ENCODE measurements at places on chromosomes 5 and 9. TPM values are rescaled to one million over a fixed set of nuclear protein-coding genes. Genes with fewer than 3 reads are reported as not detected.

GRCh38 chr5:87151547-87151946 is 116.1 kb upstream of the RASA1 start:
- DNase-seq, result no peak

- DNase-seq, result no peak
Measured at GRCh38 chr9:131116281-131117120, 8.9 kb upstream of the NUP214 start.

DNA sequence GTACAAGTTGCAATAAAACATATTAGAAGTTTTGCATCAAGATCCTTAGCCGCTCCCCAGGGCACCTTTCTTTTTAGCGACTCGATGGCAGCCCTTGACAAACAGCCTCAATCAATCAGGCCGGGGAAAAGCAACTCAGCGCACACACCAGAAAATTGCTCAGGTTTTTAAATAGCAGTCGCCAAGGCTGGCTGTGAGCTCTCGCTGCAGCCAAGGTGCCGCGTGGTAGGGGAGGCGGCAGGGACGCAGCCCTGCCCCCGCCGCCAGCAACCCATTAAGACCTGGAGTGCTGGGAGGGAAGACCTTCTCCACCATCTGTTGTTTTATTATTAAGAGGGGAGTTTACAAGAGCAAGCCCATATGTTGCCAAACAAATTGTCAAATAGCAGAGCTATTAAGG is 22.6 kb downstream of the ASS1 start:
- DNase-seq, result peak; percentile 35

- peak; percentile 67 for DNase-seq
Measured at GRCh38 chr5:175797521-175798038, 73.8 kb upstream of the CPLX2 start.

DNA sequence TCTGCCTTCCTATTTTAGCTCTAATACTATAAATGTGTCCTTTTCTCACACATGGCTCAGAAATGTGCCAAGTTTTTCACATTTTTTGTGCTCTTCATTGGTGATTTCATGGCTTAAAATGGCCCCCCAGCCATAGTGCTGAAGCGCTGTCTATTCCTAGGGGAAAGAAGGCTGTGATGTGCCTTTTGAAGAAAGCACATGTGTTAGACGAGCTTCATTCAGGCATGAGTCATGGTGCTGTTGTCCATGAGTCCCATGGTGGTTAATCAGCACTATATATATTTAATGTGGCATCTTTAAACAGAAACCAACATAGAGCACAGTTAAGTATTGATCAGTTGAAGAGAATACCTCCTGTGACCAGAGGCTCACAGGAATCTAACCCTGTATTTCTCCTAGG is 55.8 kb downstream of the PDE8B start:
- DNase-seq, result no peak

DNA sequence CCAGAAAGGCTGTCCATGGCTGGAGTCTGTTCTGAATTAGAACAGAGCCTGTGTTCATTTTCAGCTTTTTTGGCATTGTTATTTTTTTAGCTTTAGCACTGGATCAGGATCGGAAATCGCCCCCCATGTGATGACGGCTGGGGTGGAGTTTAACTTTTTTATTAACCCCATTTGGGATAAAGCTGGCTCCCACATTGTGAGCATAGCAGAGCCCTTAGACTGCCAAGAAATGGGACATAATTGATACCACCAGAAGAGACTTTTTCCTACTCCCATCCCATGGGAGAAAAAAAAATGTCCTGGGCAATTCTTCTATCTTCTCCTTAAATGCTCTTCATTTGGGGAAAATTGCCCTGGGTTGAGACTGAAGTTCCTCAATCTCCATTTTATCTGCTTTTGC is 52.4 kb downstream of the SLIT3 start:
- DNase-seq, result no peak

DNA sequence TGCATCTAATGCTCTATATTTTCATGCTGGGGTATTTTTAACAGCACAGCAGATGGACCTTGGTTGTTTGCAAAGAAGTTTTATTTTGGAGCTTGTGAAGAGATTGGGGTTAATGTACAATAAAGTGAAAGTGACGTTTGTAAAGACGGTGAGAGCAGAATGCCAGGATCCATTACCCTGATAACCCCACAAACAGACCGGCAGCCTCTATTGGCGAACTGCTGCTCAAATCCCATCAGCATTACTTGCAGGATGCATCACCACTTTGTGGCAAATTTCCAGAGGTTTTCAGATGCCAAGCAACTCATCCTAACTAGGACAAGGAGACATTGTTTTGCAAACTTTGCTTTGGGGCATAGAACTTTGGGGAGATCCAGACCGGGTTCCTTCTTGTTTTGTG is 383.3 kb upstream of the ZNF462 start:
- DNase-seq, result no peak

DNA sequence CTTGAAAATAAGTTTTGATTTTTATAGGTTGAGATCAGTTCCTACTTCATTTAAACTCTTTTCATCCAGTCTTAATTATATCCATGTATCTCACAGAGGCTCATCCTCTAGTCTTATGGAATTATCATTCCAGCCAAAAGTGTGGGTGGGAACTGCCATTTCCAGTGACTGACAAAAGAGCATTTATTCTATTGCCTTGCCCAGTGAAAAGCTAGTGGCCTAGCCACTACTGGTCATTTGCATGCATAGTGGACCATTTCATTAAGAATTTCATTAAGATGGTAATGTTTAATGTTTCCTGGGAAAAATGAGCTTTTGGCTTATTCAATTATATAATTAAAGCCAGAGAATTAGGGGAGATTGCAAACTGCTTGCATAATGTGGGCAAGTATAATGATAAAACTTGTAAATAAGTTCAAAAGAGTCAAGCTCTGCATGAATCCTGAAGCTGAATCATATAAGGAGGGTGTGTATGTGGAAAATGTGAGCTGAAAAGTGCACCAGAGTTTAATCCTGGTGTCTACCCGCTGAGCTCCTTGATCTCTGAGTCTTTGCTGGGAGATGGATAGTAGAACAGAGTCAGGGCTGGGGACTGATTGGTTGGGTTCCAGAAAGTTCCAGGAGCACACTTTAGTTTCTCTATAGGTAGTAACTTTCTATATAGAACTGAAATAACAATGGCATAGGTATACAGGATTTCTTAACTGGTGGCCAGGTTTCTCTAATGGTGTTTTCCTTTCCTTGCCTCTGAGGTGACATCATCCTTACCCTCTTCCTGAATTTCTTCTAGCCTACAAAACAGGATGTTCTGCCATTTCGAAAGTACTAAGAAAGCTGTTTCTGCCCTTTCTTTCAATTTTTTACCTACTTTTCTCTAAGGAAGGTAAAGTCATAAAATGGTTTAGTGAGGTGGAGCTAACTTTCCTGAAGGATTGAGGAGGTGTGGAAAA is 78.5 kb downstream of the KIF4B start:
- no peak for DNase-seq

The SLC6A7 gene
- total RNA-seq, result not detected

The NR5A1 gene
- 1.0 TPM for total RNA-seq

The EGFLAM gene
- total RNA-seq, result 0.15 TPM

Data from neural progenitor cell (in vitro differentiated cells).